ENCODE measurements at places on chromosomes 6 and 20.

- no peak for DNase-seq
Observed at GRCh38 chr6:108250240-108250866, 10.5 kb downstream of the SNX3 start.

- no peak for DNase-seq
Observed at GRCh38 chr6:134999107-134999506, 49.2 kb upstream of the ALDH8A1 start.

- no peak for DNase-seq
Observed at GRCh38 chr20:13243826-13244376, 22.8 kb downstream of the ISM1 start.

- DNase-seq: no peak
Observed at GRCh38 chr20:50194831-50195523, 4.3 kb downstream of the CEBPB start.
